ENCODE measurements at places on chromosomes 12 and 14. TPM values are rescaled to one million over a fixed set of nuclear protein-coding genes. Genes with fewer than 3 reads are reported as not detected.

- no peak for DNase-seq
Observed at GRCh38 chr12:70626180-70626579, 11.0 kb downstream of the PTPRB start.

GRCh38 chr12:68428724-68429501 is 96.8 kb upstream of the MDM1 start:
- peak; percentile 39 for DNase-seq

DNA sequence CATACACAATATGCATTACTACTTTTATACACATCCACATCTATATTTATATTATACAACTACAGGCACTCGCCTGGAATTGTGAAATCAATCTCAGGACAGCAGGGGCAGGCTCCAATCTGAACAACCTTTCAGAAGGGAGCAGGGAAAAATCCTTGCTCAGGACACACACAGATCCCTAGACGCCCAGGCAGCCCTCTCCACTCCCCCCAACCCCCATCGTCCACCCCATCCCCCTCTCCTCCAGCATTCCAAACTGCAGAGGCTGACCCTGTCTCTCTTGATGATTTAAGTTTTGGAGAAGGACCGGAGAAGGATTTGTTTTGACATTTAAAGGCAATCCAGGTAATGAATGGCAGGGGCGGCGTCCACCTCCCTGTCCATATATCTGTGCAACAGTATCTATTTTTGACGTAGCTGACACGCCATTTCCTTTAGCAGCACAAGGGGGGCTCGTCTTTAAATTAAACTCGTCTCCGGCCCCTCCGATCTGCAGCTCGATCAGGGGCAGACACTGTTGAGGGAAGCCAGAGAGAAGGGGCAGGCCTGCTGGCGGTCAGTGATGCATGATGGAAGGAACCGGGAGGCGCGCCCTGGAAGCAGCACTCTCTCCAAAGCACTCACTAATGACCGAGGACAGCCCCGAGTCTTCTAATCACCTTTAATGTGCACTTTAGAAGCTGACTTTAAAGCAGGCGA is 95.0 kb upstream of the TBX5 start:
- no peak for DNase-seq

- DNase-seq: no peak
Observed at GRCh38 chr14:83470466-83470865, 1936.8 kb upstream of the SEL1L start.

The NINJ2 gene
- polyA plus RNA-seq: 2.8 TPM
